GM12865 (cell line): ENCODE measurements at places on chromosomes 1 and 21.

- no peak for DNase-seq
These were observed 17.4 kb upstream of the LRIG2 start for GRCh38 chr1:113055570-113055969.

- DNase-seq, result no peak
These were observed 30.3 kb downstream of the TEX35 start for GRCh38 chr1:178543290-178543607.

DNA sequence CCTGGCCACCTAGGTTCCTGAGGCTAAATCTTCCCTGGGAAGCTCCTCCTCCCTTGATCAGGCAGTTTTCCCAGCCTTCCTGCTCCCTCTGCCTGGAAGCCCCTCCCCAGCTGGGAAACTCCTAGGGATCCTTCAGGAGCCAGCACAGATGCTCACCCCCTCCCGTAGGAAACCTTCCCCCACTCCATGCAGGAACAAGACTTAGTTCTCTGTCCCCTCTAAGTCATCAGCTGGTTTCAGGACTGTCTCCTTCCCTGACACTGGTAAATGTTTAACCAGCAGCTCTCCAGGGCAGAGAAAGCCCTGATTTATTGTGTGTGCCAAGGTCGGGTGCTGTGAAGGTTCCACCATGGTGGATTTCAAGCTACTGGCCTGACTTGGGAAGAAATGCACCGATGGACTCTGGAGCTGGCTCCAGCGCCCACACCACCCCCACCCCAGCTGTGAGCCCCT lies 25.0 kb downstream of the TTC39A start:
- no peak for DNase-seq

DNA sequence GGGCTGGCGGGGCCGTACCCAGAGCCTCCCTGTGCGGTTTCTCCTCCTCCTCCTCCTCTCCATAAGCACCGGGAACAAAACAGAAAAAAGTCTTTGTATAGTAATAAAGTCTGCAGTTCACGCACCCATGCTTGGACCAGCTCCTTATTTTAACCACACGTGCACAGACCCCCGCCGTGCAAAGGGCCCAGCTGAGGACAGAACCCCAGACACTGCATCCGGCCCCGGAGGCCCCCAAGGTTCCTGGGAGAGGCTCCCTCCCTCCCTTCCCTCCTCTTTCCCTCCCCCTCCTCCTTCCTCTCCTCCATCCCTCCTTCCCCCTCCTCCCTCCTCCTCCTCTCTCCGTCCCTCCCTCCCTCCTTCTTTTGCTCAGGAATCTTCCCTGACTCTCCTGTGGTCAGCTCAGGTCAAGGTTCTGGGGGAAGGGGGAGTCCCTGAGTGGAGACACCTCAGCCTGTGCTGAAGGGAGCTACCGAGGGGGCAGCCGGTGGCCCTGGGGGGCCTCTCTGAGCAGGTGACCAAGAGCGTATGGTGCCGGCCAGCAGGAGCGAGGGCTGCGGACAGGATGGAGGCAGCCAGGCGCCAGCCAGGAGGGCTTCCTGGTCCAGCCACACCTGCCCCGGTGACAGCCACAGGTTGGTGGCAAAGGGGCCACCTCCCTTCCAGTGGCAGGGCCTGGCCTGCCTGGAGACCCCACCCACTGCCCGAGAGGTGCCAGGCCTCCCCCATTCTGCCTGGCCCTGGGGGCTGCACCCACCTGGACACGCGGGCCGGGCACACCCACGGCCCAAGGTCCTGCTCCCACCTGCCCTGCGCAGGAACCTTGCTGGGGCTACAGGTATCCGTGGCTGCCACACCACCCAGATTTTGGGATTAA lies 3.2 kb upstream of the TTLL10 start:
- no peak for DNase-seq

GRCh38 chr1:81430955-81431623 lies 369.6 kb upstream of the ADGRL2 start:
- peak; percentile 31 for DNase-seq

GRCh38 chr1:225899044-225899925 lies 10.3 kb upstream of the LEFTY1 start:
- no peak for DNase-seq

DNA sequence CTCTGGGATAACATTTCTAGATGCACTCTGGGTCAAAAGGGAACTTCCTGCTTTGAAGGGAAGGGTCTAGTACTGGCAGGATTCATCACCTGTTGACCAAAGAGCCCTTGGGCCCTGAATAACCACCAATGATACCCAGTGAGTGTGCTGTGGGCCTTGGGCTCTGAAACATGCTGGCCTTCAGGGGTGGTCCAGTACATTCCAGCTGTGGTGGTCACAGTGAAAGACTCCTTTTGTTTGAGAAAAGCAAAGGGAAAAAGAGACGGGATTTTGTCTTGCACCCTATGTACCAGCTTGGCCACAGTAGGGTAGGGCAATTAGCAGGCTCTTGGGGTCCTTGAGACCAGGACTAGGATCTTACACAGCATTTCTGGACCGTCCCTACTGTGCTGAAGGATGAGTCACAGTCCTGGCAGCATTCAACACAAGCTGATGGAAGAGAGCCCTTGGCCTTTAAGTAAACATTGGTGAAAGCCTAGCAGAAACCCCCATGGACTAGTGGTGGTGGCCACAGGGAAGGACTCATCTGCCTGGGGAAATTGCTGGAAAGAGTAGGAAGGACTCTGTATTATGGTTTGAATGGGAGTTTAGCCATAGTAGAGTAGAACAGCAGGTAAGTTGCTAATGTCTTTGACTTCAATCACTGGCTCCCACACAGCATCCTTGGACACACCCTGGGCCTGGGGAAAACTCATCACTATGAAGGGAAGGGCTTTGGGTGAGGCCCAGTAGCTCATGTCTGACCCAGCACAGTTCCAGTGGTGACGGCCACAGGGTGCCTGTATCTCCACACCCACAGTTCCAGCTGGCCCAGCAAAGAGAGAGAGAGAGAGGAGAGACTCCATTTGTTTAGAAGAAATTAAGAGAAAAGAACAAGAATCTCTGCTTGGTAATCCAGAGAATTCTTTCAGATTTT lies 87.5 kb downstream of the COL24A1 start:
- no peak for DNase-seq

DNA sequence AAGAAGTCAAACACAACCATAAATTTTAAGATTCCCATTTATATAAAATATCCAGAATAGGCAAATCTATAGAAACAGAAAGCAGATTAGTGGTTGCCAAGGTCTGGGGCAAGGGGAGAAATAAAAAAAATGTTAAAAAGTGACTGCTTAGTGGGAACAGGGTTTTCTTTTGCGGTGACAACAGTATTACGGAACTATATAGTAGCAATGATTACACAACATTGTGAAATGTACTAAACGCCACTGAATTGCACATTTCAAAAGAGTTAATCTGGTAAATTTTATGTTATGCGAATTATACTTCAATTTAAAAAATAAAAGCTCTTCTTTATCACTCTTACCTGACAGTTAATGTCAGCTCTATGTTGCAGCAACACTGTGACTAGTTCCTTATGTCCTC lies 105.2 kb downstream of the ACBD6 start:
- no peak for DNase-seq

GRCh38 chr1:28111157-28111556 lies 22.7 kb upstream of the EYA3 start:
- DNase-seq, result peak; percentile 29

DNA sequence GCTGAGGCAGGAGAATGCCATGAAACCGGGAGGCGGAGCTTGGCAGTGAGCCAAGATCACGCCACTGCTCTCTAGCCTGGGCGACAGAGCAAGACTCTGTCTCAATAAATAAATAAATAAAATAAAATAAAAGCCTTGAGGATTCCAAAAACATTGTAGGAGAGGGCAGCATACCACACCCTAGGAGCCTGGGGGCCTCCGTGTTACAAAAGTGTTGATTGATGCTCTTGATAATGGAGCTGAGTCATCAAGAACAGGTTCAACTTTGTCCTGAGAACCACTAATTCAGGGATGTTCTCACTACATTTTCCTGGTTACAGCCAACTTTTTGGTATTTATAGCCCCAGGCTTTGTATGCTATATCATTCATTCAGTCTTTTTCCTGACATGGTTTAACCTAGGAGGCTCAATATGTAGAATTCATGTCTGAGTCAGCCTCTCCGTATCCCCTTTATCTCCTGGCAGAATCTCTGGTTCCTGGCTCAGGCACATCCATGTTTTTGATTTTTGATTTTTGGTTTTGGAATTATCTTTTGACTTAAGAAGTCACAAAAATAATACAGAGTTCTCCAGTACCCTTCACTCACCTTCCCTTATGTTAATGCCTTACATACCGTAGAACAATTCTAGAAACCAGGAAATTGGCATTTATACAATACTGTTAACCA lies 69.4 kb downstream of the LRRC8D start:
- DNase-seq, result no peak

- DNase-seq, result no peak
These were observed 2.1 kb upstream of the KCNAB2 start for GRCh38 chr1:6043561-6043960.

DNA sequence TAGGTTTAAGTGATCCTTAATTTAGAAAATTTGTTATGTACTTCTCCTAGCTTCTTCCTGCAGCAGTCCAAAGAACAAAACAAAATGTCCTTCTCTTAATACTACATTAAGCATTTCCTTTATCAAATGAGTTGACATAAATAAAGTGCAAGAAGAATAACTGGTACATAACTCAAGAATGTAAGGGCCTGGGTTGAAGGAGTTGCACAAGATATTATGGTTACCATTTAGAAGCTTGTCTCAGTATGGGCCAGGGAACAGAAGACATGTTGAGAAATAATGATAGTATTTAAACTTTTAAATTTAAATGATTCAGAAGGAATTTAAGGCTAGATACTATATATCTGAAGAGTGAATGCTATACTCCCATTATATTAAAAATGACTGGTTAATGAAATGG lies 23.5 kb downstream of the SUCO start:
- DNase-seq, result no peak

GRCh38 chr1:58155418-58156123 lies 391.0 kb downstream of the OMA1 start:
- peak; percentile 21 for DNase-seq

DNA sequence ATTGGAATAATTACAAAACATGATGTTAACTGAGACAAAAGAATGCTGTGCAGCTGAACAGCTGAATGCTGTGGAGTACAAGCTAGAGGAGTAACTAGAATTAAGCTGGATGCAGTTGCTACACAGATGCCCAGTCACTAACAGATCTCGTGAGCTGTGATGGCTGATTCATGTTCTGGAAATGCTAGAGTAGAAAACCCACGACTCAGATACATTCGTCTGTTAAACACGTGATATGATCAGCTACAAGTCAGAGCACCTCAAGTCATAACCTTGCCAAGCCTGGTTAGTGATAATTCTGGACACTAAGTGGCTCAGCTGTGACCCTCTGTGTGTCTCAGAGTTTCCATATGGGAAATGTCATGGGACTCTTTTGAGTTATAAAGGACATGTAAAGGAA lies 89.7 kb upstream of the ESRRG start:
- DNase-seq, result no peak

DNA sequence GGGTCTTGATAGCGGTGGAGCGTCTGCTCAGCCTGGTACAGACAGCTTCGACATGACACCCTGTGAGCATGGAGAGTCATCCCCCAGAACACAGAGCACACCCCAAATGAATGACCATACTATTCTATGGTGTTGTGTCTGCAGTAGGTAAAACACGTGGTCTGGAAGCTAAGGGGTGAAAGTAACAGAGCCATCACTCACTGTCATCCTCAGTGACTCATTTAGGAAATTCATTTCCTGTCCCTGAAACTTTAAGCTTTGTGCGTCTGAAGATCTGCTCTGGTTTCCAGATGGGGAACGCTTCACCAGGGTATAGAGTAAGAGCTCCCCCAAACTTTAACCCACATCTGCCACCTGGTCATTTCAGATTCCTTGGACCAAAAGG lies 94.8 kb upstream of the DISP3 start:
- DNase-seq, result peak; percentile 45

DNA sequence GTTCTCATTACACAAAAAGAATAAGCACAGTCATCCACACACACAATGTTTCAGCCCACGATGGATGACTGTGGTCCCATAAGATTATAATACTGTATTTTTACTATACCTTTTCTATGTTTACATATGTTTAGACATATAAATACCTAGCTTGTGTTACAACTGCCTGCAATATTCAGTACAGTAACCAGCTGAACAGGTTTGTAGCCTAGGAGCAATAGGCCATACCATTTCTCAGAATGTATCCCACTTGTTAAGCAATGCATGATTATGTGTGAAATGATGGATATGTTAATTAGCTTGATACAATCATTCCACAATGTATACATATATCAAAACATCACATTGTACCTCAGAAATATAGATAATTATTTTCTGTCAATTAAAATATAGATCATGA lies 33.2 kb upstream of the SAMD13 start:
- no peak for DNase-seq

- DNase-seq, result no peak
These were observed 678.4 kb upstream of the ADAMTS5 start for GRCh38 chr21:27645285-27645684.

- no peak for DNase-seq
These were observed 52.5 kb downstream of the ATP2B4 start for GRCh38 chr1:203678943-203679661.

DNA sequence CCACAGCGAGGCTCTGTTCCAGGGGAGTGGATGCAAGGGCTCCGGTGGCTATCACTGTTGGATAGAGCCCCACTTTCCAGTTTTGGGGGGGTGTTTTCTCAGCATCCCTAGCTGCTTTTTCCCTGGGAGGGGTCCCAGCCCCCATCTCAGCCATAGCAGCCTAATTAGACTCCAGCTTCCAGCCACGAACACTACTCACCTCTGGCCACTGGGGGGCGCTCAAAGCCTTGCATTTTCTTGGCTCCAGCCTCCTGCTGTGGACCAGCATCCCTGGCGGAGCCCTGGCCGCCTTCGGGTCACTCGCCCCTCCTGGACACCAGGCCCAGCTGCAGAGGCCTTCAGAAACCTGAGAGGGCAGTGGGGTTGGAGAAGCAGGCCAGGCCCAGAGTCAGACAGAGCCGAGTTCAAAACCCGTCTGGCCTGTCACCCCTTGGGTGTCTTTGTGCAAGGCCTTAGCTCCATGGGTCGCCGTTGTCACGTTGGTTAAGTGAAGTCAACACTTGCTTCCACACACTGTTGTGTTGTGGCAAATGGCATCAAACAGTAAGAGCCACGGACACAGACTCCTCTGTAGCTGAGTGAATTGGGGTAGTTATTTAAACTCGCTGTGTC lies 93.5 kb upstream of the ACTL8 start:
- peak; percentile 55 for DNase-seq

DNA sequence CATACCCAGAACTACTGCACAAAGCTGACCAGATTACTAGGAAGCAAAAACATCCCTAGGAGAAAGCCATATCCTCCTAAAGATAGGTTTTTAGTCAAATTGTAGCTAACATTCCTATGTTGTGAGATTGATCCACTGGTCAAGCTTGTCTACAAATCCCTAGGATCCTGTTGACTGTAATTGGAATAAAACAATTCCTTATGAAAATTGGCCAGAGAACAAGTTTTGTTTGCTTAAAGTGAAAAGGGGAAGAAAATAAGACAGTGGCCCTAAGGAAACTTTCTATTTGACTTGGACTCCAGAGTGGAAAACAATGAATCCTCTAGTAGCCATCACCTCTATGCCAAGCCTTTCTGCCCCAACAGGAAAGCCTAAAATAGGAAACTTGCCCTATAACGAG lies 645.2 kb upstream of the USP24 start:
- no peak for DNase-seq

GRCh38 chr1:175126347-175126746 lies 58.7 kb downstream of the TNN start:
- DNase-seq, result no peak

GRCh38 chr1:42759114-42759513 lies 7.7 kb downstream of the P3H1 start:
- no peak for DNase-seq

- no peak for DNase-seq
These were observed 14.8 kb downstream of the RPS6KC1 start for GRCh38 chr1:213065800-213066199.
